Body of pancreas (tissue), 4 donors: ENCODE measurements at places on chromosomes 12 and 14. TPM values are rescaled to one million over a fixed set of nuclear protein-coding genes. Genes with fewer than 3 reads are reported as not detected.
A peak's percentile ranks its signal among the peaks of the same experiment; 100 is the strongest.

DNA sequence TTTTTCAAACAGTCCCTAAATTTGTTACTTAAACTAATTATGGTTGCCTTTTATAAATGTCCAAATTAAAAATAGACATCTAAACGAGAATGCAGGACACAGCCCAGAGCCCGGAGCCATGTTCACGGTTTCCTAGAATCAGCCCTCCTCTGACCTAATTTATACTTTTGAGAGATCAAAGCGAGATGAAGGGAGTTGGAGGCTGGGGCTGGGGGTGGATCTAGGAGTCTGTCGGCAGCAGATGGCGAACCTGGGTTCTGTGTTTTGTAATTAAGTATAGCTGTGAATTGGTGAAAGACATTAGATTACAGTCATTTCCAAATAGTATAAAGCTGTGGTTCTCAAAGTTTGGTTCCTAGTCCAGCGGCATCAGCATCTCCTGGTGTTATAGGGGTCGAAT lies 210.1 kb downstream of the SLC41A2 start:
- no peak for DNase-seq

DNA sequence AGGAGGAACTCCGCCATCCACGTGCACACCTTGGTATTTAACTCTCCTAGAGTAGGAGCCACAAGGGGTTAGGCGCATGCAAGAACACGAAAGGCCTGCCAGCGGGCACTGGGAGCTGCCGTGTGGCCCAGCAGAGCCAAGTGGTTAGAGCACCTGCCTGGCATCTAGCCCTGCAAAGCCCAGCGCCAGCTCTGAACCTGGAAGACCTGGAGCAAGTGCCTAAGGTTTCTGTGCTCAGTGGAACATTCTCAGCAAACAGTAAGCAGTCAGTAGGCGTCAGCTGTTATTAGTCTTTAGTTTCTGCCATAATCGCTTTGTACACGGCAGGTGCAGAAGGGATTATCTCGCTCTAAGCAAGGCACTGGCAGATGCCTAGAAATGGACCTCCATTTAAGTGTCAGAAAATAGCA lies 55.4 kb downstream of the SETD3 start:
- DNase-seq = peak; percentile 68

DNA sequence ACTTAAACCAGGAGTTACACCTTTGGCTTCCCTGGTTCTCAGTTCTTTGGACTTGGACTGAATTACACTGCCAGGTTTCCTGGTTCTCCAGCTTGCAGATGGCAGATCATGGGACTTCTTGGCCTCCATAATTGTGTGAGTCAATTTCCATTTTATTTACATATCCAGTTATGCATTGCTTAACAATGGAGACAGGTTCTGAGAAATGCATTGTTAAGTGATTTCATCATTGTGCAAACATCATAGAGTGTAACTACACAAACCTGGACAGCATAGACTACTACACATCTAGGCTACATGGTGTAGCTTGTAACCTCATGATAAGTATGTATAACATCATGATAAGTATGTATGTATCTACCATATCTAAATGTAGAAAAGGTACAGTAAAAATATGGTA lies 276.1 kb upstream of the BTG1 start:
- DNase-seq = no peak

Gene GLT1D1
- not detected for total RNA-seq

Gene ENDOU
- total RNA-seq = not detected

- DNase-seq = no peak
Measured at GRCh38 chr14:36664322-36665193, 2.9 kb downstream of the PAX9 start.

Gene LIN7A
- 1.0 TPM for total RNA-seq

Gene FAM186B
- not detected for total RNA-seq
